ENCODE measurements at places on chromosomes 6 and 20.

GRCh38 chr6:125831659-125832058, 40.9 kb downstream of the NCOA7 start:
- DNase-seq, result no peak

DNA sequence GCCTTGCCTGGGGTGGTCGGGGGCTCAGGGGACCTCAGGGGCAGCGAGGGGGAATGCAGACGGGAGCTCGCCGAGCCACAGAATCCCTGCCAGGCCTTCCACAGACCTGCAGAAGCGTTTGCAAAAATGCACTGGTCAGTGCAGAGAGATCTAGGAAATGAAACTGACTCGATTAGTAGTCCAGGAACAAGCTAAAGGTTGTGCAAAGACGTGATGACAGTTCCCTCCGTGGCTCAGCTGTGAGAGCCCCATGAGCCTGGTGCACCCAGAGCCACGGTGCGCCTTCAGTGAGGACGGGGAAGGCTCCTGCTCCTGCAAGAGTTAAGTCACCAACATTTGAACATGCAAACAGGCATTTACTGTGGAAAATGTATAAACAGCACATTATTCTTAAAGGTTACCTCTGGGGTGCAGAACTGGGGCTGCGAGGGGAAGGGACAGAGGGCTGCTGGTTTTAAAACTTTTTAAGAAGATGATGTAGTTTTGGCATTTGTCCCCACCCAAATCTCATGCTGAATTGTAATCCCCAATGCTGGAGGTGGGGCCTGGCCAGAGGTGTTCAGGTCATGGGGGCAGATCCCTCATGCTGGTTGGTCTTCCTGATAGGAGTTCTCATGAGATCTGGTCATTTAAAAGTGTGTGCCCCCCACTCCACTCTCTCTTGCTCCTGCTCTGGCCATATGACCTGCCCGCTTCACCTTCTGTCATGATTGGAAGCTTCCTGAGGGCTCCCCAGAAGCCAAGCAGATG, 147.3 kb downstream of the DLL1 start:
- no peak for DNase-seq

DNA sequence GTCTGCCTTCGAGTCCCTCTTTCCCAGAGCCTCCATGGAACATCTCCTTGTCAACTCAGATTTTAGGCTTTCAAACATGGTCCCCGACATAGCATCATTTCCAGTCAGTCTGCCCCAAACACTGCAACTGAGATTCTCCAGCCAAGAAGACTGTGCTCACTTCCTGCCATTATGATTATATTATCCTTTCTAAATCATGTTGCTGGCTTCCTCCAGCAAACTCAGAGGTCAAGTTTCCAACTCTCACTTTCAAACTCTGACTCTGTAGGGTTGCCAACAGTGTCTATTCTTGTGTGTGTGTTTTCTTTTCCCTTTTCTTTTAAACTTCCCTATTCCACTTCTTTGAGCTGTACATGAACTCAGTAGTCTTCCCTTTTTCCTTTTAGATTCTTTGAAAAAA, 61.2 kb upstream of the TRAF3IP2 start:
- DNase-seq, result peak; percentile 82

DNA sequence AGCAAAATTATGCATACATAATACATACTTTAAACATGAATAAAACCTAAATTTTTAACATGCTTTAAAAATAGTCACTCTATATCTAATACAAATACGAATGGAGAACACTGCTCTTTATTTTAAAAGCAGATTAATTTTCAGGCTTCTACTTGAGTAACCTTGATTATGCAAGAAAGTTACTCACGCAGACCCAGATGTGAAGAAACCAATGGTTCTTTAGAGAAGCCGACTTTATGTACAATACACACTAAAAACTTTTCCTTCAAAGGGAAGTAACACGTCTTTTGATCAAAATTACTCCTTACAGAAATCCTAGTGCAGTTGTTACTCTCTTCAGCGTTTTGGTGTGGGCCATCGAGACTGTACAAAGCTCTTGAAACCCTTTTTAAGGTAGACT, 136.9 kb upstream of the SLC22A16 start:
- DNase-seq, result no peak

DNA sequence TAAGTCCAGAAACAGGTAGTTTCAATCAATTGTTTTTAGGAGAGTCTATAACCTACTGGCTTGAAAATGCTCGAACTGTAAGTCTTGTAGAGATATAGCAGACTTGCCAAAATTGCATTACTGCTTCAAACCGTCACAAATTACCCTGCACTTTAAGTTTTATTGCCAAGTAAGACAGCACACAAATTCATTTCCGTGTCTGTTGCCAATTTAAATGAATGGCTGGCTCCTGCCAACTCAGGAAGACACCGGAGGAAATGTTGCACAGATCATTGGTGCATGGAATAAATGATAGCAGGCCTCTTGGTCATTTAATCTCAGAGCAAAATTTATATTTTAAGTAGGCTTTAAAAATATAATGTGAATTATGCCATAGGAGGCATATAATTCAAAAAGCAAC, 438.1 kb downstream of the HACE1 start:
- DNase-seq, result no peak

- DNase-seq, result no peak
Observed at GRCh38 chr6:17054647-17055046, 47.2 kb upstream of the STMND1 start.

DNA sequence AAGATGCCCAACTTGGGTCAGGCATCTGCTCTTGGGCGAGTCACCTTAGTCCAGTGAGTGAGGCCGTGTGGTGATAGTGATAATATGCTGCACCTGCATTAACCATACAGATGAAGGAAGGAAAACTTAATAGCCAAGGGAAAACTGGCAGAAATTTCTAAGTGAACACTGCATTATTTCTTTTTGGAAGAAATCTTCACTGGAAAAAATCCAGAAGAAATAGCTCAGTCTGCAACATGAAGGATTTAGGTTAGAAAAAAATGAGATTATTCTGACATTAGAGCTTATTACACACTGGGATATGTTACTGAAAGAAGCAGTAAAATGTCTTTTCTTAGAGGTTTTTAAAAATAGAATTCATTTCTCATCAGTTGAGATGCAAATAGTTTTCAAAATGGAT, 947.3 kb downstream of the KIF16B start:
- DNase-seq, result no peak

DNA sequence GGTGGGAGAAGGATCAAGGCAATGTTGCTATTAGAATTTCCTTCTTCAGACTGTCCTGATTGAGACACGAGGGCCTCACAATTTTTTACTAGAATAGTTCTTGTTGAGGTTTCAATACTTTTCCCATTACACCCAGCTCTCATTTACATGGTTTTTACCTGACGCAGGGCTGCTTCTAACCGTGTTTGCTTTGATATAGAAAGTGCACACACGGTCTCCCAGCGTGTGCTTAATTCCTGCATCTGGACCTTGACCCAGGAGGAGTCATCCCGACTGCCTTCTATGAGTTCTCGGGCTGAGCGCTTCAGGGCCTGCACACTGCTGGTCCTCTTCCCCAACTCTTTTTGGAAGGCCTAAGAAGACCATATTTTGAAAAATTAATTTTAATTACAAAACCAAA, 160.2 kb downstream of the DST start:
- no peak for DNase-seq

DNA sequence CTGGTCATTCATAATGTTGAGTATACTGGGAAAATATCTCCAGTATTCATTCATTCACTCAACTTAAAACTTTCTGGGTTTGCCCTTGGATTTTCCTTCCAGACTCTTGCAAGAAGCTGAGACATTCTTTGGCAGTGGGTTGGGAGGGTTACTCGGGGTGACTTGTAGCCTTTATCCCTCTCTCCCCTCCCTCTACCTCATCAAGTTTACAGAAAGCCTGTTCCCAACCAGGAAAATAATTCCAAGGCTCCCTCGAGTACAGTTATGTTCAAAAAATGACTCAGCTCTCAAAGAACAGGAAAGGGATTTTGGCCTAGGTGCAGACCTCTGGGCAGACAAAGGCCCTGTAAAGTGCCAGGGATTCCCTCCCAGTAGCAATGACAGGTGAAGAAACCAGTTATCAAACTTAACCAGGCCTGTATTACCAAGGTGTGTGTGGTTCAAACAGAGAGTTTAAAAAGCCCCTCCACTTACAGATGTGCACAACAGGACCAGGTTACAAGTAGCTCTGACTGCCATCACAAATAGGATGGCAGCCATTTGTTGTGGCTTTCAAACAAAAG, 22.2 kb downstream of the FKBP1A start:
- no peak for DNase-seq

DNA sequence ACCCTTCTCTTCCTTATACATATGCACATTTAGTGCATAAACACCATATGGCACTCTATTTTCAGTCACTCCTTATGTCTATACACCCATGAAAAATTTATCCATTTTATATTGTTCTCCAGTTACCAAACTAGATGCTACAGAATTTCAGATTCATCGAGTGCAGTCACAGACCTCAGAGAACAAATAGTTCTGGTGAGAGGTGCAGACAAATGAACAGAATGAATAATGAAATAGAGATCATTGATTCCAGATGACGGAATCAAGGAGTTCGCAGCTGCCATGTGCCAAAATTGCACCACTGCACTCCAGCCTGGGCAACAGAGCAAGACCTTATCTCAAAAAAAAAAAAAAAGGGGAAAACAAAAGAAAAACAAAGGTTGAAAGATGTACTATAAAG, 214.8 kb upstream of the CEP162 start:
- DNase-seq, result no peak

DNA sequence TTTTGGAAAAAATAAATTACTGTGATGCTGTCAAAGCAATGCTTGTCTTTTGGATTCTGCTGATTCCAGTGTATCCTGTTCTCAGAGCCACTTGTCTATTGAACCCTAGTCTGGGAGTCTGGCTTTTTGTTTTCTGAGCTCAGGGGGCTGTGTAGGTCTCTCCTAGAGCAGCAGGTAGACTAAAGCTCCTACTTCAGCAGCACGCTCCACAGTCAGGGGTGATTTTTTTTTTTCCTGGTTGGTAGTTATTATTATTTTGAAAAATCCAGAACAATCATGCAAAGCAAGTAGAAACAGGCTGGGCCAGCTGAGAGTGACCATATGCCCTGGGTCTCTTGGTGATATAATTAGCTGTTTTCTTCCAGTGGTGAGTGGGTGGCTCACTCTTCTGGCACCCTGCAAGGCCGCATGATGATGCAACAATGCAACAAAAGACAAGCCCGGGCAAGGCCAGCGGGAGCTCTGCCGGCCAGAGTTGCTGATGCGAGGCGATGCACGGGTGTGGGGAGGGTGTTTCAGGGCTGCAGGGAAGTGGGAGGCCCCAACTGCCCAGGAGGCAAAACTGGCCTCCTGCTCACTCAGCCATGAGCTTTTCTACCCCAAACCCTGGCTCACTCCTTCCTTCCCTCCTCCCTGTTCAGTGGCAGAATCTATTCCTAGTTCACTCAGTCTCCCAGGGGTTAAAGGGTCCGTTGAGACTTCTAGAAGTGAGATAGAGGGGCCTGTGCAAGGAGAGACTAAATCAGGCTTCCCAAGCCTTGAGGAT, 11.5 kb upstream of the CDKN1A start:
- no peak for DNase-seq

- no peak for DNase-seq
Observed at GRCh38 chr6:105401247-105402089, 1.4 kb downstream of the PREP start.

GRCh38 chr6:12769556-12770256, 53.1 kb downstream of the PHACTR1 start:
- DNase-seq, result no peak

- no peak for DNase-seq
Observed at GRCh38 chr20:1371202-1371782, 21.6 kb downstream of the FKBP1A start.

GRCh38 chr6:5840734-5841390, 165.9 kb downstream of the NRN1 start:
- no peak for DNase-seq

GRCh38 chr6:85561750-85562357, 31.8 kb downstream of the SNX14 start:
- no peak for DNase-seq

DNA sequence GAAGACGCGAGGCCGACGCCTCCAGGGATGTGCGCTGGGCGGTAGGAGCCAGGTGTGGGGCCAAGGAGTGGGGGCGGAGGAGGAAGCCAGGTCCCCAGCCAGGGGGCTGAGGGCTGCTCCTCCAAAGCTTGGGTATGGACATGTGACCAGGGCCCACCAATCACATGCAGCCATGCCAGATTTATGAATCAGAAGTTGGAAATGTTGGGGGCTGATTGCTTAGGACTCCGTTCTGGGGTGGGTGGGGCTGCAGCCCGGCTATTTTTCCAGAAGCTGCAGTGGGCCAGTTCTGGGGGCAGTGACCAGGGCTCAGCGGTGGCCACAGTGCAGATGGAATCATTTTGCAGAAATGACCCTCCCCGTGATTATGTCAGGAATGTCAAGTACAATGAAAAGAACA, 96.0 kb downstream of the CEBPB start:
- no peak for DNase-seq
